Amniotic epithelial cell (primary cell): ENCODE measurements at places on chromosomes 5 and 9.
A peak's percentile ranks its signal among the peaks of the same experiment; 100 is the strongest.

GRCh38 chr5:75337366-75338021 is 474 bp downstream of the HMGCR start:
- DNase-seq, result peak; percentile 8

DNA sequence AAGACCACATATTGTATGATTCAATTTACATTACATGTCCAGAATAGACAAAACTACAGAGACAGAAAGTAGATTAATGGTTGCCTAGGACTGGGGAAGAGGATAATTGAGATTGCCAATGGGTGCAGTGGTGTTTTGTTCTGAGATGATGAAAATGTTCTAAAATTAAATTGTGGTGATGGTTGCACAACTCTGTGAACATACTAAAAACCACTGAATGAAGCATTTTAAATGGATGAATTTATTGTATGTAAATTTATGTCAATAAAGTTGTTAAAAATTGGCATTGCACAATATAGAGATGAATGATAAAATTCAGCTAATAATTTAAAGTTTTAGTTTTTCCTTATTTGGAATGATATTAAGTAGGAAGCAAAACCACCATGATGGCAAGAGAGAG is 109.5 kb upstream of the NR4A3 start:
- no peak for DNase-seq

DNA sequence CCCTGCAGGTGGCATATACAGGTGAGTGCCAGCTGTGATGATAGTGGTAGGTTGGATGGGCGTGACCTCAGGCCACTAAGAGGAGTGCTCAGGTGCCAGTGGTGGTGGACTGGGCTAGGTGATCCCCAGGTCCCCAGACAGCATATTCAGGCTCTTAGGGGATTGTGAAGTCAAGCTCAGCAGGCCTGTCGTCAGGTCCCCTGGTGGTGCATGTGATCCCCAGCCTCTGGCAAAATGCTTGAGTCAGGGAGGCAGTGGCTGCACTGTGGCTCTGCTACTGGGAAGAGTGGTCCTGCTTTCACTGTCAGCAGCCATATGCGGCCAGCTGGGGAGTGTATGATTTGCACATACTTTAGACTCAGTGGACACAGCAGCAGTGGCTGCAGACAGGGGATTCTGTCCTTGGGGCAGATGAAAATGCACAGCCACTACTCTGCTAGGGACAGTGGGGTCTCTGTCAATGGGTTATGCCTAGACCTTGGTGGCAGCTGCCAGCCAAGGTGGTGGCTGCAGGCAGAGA is 31.6 kb upstream of the CTSL start:
- DNase-seq, result no peak

- DNase-seq, result peak; percentile 19
Observed at GRCh38 chr5:79330071-79330470, 94.1 kb downstream of the JMY start.

- peak; percentile 52 for DNase-seq
Observed at GRCh38 chr5:140041492-140042392, 1.4 kb downstream of the NRG2 start.

DNA sequence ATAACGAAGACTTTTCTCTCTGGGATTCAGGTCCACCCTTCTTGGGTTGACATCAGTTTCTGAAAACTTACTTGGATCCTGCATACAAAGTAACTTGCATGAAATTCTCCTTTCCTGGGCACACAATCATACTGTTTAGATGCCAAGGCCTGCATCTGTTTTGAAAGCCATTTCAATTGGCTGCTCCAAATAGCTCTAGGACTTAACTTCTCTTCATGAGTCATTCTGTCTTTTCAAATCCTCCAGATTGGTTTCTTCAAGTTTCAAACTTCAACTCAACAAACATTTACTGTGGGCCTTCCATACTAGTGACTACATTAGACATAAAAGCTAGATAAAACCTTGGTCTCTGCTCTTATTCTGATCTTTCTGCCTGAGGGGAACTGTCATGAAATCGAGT is 54.8 kb upstream of the HMHB1 start:
- DNase-seq, result no peak

DNA sequence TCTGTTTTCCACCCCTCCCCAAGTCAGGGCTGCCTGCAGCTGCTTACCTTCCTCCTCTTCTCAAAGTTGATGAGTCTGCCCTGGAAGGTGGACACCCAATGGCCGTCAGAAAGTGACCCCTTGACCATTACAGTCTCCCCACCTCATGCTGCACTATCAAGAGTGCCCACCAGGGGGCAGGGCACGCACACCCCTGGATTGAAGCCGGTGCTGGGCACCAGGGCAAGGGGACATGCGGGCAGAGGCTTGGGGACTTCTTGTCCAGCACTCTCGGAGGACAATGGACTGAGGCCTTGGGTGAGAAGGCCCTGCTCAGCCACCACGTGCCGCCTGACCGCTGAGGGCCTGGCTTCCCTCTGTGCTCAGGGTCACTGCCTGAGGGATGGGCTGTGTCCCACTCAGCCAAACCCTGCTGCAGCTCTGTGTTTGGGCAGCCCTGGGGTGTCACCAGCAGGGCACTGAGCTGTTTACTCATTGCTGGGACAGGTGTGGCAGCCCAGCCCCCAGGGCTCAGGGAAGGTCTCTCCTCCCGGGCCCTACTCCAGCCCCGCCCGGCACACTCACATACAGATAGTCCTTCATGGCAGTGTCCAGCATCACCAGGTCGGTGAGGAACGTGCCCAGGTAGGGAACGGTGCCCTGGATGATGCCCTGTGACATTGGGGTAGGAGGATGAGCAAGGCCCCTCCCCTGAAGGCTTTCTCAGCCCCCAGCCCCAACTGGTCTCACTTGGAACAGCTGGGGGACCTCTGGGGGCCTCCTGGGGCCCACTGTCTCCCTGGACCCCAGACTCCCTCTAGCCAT is 17.7 kb downstream of the RALGDS start:
- no peak for DNase-seq

DNA sequence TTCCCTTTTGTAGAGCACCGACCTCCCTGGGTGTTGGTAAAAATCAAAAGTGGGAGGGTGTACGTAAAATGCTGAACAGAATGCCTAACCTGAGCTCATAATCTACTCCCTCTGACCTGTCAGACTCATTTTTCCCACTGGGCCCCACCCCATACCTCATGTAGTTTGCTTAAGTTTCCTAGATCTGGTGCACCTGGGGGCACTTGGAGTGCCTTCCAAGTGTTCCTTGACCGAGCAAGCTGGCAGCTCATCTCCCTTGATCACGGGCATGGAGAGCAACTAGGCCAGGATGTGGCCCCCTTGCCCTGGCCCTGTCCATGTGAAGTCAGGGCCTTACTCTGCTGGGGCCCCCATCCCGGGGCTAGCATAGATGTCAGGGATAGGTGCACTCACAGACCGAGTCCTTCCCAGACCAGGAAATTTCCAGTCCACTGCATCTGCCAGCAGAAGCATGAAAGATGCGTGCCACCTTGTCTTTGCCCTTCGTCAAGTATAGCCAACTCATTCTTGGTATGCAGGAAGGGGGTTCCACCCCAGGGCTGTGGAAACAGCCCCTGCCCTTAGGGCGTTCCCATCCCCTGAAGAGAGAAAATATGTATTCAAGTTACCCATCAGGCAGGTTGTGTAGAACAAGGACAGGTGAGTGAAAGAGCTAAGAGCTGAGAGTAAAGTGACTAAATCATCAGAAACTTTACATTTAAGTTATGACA is 41.9 kb downstream of the SLC22A5 start:
- no peak for DNase-seq

- no peak for DNase-seq
Observed at GRCh38 chr9:22241024-22241423, 205.6 kb upstream of the DMRTA1 start.

- no peak for DNase-seq
Observed at GRCh38 chr5:95035891-95036685, 248.8 kb downstream of the MCTP1 start.

GRCh38 chr5:54214722-54215121 is 95.7 kb downstream of the ARL15 start:
- no peak for DNase-seq

DNA sequence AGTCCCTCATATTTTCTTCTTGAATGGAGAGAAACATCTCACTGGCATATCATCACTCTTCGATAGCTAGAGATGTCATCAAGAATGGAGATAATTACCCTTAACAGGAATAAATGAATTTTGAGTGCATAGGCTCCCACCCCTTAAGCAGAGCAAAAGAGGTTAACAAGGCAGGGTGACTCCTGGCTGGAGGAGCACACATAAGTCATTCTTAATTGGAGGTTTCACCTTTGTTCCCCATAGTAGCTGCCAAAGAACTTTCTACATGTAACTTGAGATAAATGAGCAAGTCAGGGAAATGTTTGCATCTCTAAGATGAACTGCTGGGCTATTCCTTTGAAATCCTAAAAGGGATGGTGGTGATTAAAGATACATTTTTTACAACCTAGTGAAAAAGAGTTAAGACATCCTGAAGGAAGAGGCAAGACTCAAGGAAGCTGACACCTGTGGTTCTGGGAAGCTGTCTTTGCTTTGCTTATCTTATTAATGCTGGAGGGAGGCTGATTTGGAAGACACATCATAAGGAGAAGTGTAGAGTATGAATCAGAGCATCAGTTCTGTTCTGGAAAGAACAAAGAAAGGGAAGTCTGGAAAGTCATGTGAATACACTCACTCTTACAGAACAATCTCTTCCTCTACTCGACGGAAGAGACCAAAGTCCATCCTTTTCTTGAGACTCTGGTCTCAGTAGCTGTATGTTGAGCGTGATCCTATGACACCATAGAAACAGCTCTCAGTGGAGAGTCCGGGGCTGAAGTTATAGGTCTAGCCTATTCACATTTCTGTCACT is 326.3 kb downstream of the OSTF1 start:
- DNase-seq, result no peak

GRCh38 chr9:137255448-137256114 is 454 bp downstream of the NELFB start:
- no peak for DNase-seq

DNA sequence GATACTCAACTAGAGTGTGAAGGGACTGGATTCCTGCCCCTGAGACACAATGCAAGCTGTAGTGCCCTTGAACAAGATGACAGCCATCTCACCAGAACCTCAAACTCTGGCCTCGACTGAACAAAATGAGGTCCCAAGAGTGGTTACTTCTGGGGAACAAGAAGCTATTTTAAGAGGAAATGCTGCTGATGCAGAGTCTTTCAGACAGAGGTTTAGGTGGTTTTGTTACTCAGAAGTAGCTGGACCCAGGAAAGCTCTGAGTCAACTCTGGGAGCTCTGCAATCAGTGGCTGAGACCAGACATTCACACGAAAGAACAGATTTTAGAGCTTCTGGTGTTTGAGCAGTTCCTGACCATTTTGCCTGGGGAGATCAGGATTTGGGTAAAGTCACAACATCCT is 2.4 kb downstream of the ZNF483 start:
- no peak for DNase-seq

DNA sequence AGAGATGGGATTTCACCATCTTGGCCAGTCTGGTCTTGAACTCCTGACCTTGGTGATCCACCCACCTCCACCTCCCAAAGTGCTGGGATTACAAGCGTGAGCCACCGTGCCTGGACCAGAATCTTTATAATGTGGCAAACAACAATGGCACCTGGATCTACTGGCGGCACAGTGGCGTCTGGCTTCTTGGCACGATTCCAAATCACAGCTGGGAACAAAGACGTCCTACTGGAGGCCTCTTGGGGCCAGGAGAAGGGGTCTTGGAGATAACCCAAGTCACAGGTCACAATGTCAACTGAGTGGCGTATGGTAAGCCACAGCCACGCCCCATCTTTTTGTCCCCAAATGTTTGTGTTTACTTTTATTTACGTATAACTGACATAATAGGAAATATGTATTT is 77.8 kb upstream of the RAPGEF1 start:
- DNase-seq, result no peak
